ENCODE measurements at places on chromosomes 7 and 10. TPM values are rescaled to one million over a fixed set of nuclear protein-coding genes. Genes with fewer than 3 reads are reported as not detected.

The STEAP2 gene
- 9.2 TPM for total RNA-seq

The TMEM139 gene
- 13.2 TPM for total RNA-seq

The MRPS33 gene
- total RNA-seq = 4.6 TPM

The ITGA8 gene
- total RNA-seq = 0.66 TPM

The AIFM2 gene
- 4.2 TPM for total RNA-seq

The HTR5A gene
- total RNA-seq = not detected

The KLLN gene
- total RNA-seq = 0.99 TPM

The SFMBT2 gene
- total RNA-seq = 3.4 TPM

The LIPN gene
- total RNA-seq = not detected

DNA sequence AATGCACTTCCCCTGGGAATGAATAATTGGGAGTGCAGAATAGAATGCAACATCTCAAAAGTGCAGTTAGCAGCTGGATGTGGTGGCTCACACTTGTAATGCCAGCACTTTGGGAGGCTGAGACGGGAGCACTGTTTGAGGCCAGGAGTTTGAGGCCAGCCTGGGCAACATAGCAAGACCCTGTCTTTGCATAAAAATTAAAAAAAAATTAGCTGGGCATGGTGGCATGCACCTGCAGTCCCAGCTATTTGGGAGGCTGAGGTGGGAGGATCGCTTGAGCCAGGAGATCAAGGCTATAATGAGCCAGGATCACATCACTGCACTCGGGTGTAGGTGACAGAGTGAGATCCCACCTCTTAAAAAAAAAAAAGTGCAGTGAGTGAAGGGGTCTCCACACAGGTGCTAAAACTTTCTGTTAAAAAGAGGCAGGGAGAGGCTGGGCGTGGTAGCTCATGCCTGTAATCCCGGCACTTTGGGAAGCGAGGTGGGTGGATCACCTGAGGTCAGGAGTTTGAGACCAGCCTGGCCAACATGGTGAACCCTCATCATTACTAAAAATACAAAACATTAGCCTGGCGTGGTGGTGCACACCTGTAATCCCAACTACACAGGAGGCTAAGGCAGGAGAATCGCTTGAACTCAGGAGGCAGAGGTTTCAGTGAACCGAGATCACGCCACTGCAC lies 13.5 kb upstream of the ZMIZ1 start:
- no peak for DNase-seq

GRCh38 chr7:818031-818699 lies 14.1 kb upstream of the SUN1 start:
- no peak for DNase-seq

GRCh38 chr10:109071539-109071938 lies 851.8 kb downstream of the XPNPEP1 start:
- DNase-seq = no peak

- DNase-seq = no peak
These were observed 24.4 kb downstream of the MTURN start for GRCh38 chr7:30159163-30159562.

- DNase-seq = peak; percentile 56
These were observed 221.4 kb downstream of the GATA3 start for GRCh38 chr10:8275911-8276310.

DNA sequence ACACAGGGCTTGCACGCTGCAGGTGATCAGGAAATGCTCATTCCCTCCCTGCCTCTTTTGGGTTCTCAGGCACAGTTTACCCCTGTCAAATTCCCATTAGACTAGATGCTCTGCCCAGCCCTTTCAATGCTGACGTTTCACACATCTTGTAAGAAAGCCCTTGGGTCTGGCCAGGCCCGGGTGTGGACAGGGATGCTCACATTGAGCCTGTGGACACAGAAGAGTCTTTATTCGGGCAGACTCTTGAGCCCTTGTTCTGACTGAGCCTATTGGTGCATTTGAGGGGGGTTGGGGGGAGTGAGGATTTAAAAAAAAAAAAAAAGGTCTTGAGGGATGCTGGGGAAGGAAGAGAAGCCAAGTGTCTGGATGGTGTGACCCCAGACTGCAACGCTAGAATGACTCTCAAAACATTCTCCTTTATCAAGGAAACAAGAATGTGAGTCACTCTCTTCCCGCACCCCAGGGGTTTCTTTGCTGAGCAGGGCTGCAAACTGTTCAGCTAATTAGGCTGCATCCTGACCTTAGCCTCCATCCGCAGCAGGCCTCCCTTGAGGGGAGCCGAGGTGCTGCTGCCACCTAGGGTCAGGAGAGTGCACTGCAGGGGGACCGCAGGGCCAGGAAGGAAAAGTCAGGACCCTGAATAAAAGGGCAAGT lies 53.6 kb upstream of the TMEM72 start:
- DNase-seq = peak; percentile 63

DNA sequence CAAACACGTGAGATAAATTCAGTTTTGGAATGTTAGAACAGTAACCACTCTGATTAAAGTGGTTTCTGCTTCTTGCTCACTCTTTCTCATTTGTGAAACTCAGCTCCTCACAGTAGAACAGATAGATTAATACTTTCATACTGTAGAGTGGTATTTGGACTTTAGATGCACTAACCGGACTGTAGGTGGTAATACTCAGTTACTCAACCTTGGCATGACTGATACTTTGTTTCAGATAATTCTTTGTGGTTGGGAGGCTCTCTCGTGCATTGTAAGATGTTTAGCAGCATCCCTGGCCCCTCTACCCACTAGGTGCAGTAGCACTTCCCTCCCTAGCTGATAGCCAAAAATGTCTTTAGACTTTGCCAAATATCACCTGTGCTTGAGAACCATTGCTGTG lies 37.6 kb downstream of the MCU start:
- no peak for DNase-seq

DNA sequence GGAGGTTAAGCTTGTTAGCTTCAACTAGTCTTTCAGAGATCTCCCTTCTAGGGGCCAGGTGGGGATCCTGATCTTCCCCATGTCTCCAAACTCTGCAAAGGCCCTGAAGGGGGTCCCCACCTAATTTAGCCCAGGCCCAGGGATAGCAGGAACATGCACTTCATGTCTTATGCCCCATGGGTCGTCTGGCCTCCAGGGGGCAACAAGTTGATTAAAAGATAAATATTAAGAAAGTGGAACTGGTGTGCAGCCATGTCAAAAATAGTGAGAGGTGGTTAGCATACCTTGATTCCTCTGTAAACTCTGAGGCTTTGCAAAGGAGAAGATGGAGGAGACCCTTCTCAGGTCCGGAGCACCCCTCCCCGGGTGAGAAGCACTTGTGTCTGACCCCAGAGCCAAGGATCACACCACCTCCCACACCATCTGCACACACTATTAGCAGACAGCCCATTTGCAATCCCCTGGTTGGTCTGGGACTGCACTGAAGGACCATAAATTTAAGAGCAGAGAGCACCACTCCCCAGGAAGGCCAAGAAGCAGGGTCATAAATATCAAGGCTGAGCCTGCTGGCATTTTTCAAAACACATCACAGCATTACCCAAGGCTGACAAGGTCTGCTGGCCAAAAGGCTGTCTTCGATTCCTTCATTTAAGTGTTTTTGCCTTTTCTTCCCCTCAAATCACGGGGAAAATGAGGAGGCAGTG lies 44.2 kb upstream of the LRRC18 start:
- no peak for DNase-seq

GRCh38 chr7:54546081-54546985 lies 4.2 kb downstream of the VSTM2A start:
- DNase-seq = no peak

DNA sequence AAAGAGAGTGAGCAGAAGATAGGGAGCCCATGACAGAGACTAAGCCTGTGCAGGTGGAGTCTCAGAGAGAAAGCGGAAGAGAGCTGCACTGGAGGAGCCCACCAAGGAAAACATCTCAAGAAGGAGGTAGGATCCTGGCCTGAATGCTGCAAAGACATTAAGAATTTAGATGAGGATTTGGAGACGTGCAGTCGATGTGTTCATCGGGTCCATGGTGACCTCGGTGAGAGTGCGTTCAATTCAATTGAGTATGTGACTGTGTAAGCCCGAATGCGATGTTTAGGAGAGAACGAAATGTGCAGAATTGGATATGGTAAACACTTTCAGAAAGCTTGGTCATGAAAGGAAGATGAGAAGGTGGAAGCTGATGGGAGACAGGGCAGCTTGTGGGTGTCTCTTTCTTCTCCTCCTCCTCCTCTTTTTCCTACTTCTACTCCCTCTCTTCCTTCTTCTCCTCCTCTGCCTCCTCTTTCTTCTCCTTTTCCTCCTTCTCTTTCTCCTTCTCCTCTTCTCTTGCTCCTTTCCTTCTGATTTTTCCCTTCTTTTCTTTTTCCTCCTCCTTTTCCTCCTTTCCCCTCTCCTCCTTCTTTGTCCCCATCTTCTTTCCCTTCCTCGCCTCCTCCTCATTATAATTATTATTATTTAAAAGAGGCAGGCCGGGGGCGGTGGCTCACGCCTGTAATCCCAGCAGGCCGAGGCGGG lies 276.0 kb downstream of the RPS24 start:
- DNase-seq = no peak

- DNase-seq = no peak
These were observed 1.5 kb upstream of the OGDH start for GRCh38 chr7:44604941-44605340.

GRCh38 chr7:69837387-69838068 lies 239.3 kb downstream of the AUTS2 start:
- no peak for DNase-seq

DNA sequence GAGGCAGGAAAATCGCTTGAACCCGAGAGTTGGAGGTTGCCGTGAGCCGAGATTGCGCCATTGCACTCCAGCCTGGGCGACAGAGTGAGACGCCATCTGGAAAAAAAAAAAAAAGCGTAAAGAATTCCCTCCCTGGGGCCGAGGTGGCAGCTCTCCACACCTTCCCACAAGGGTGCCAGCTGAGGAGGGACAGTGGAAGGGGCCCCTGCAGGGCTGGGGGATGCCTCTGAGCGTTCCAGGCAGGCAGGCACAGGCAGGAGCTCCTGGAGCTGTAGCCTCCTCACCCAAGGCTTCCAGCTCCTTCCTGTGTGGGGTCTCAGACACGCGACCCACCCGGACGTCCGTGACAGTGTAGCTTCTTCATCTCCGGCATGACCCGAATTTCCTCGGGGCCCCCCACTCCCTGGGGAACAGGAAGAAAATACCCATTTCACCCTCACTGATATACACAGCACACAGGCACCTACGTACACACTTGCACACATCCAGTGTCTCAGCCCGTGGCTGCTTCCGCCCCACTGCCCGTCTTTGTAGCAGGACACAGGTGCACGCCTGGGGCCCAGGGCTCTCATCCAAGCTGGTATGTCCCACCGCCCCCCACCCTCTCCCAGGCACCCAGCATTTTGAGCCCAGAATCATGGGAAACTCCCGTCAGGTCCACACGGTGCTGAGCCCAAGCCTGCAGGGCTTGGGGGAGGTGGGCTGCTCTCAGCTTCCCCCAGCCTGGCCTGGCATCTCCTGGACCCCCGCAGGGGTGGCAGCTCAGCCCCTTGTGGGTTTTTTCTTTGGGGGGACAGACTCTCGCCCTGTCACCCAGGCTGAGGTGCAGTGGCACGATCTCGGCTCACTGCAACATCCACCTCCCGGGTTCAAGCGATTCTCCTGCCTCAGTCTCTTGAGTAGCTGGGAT lies 25.7 kb downstream of the GRIFIN start:
- no peak for DNase-seq

GRCh38 chr10:131430716-131431412 lies 119.3 kb upstream of the TCERG1L start:
- no peak for DNase-seq

GRCh38 chr7:68155676-68156075 lies 1159.0 kb downstream of the TYW1 start:
- no peak for DNase-seq

- no peak for DNase-seq
These were observed 97.7 kb downstream of the CUBN start for GRCh38 chr10:17031637-17032635.

DNA sequence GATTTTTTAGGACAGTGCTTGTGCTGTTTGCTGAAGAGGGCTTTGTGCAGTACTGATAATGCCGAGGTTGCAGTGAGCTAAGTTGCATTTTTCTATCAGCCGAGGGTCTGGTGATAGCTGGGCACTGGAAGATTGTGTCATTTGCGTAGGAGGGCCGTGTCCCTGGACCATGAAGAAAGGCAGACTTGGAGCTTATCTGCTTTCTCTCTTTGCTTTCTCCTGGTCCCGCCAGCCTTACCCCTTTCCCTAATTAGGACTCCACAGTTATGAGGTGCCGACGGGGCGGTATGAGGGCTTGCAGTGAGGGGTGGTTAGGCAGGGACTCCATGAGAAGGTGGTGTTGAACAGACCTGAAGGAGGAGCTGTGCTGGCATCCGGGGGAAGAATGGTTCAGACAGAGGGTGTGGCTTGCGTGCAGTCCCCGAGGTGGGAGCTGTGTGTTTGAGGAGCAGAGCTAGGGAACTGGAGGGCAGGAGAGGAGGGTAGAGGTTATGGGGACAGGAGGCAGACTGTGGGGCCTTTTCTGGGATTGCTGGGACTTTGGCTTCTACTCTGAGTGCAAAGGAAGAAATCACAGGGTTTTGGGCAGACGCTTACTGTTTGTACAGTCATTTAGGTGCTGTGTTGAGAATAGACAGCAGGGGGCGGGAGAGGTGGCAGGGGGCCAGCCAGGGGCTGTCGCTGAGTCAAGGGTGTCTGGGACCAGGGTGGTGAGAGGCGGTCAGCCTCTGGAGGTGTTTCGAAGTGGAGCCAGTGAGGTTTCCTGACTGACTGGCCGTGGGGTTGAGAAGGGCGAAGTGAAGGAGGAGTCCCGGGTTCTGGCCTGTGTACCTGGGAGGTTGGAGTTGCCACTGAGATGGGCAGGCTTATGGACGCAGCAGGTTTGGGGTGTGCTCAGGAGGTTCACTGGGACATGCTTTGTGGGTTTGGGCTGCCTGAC lies 43.4 kb downstream of the PRF1 start:
- peak; percentile 48 for DNase-seq

All from body of pancreas (tissue), 4 donors.